ENCODE measurements at places on chromosomes 16 and 17.
A peak's percentile ranks its signal among the peaks of the same experiment; 100 is the strongest.

DNA sequence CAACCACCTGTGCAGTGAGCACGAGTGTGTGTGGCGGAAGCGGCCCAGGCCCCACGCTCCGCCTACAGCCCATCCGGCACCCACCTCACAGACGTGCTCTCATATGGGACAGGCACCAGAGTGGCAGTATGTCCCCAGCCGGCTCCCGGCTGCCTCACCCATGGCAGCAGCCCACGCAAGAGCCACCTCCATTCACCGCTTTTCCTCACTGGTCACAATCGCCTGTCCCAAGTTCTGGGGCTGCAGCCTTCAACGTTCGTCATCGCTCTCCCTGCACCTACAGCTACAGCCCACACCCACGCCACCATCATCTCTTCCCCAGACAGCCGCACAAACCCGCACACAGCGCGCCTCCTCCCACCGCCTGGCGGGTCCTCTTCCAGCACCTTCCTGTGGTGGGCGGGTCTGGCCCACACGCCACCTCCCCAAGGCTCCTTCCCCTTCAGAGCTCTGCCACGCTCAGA, 17.5 kb upstream of the TRAP1 start:
- DNase-seq = peak; percentile 13

- no peak for DNase-seq
Observed at GRCh38 chr17:39740357-39741111, 2.8 kb downstream of the GRB7 start.

GRCh38 chr17:19017401-19017800, 12.8 kb upstream of the FAM83G start:
- no peak for DNase-seq

DNA sequence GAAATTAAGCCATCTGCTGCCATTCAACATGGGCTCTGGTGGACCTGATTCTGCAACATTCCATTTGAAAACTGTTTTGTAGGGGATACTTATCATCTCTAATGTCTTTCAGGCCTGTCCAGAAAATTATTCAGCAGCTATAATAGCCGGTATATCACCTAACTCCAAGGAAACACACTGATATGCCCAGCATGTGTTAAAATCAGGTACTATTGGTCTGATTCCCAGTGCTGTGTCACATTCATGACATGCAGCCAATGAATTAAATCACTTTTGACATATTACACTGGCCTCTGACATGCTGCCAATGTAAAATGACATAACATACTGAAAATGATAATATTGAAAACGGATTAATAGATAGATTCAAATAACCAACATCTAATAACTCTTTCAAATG, 60.5 kb upstream of the IRX5 start:
- no peak for DNase-seq

- DNase-seq = peak; percentile 75
Observed at GRCh38 chr17:39200070-39200879, at the start of gene RPL19. RPL19 (plus strand) TSS chr17:39200283; CDS start chr17:39200345, 62 bp downstream.

DNA sequence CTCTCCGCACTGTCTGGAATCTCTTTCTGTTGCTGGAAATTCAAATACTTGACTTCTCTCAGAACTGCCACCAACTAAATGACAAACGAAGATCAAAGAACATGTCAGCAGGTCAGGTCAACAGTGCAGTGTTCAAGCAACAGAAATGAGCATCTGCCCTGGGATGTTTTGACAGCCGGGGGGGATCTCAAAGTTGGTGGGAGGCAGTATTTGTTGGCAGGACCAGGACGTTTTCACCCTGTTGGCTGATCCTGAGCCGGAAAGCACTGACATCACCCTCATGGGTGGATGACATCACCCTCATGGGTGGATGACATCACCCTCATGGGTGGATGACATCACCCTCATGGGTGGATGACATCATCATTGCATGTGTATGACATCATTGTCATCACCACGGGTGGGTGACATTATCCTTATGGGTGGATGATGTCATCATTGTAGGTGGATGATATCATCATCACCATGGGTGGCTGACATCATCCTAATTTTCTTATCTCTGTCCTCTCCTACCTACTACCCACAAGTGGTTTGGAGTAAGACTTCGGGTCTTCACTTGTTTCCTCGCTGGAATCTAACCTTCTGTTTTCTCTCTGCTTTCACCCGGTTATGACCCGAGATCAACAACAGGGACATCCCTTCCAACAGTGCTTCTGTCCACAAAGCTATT, 18.9 kb downstream of the DNAH17 start:
- DNase-seq = no peak

DNA sequence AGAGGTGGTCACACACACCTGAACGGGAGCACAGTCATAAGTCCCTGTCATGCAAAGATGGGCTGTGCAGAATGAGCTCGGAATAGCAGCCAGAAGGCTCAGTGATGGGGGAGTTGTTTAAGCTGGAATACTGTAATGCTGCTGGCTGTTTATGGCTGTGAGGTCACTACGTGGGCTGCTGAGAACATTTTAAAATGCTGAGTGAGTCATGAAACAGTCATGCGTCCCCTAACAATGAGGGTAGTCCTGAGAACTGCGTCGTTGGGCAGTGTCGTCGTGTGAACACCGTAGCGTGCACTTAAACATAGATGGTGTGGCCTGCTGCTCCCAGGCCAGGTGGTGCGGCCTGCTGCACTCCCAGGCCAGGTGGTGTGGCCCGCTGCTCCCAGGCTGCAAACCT, 39.7 kb downstream of the TBCD start:
- DNase-seq = peak; percentile 64

DNA sequence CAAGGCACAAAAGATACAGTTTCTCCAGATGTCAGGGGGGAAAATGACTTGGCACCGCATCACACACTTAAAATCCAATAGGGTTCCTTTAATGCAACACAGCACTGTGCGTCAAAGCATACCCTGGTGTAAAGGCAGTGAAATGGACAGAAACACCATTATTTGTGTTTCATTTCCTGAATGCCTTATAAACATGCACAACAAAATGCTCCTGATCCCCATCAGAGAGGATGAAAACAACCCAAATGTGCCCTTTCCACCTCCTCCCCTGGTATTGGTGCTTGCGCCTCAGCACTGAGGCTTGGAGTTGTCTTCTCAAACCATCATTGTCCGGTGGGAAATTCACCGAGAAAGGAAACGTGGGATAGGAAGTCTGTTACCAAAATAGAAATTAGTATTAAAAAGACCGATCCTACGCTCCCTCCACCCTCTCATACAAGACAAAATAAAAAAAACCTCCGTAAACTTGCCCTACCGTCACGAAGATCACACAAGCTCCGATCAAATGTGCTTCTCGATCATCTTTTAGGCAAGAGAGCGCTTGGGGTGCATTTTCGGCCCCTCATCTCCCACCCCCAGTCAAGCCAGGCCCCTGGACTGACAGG, 722 bp downstream of the CDC27 start:
- peak; percentile 10 for DNase-seq

DNA sequence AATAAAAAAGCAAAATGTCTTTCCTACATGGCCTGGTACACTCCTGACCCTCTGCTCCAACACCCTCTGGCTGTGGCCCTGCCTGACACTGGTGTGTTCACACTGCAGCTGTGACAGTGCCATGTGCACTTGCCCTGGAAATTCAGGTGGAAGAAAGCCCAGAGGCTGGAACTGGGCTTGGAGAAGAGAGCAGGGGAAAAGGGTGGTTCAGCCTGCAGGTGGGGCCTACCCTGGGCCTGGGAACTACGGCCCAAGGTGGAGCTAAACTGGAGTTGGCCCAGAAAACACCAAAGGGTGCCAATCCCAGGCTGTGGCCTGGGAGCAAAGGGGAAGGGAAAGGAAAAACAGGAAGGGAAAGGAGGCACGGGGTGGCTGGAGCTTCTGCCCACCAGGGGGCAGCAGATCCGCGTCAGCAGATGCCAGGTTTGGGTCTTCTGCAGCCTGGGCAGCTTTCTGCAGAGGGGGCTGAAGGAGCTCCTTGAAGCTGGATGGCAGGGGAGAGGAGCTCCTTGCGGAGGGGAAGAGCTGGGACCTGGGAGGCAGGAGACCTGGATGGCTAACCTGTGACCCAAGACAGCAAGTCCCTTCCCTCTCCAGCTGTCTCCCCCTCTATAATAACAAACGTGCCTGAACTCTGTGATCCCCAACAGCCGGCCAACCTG, 15.4 kb upstream of the CTCF start:
- peak; percentile 80 for DNase-seq

- no peak for DNase-seq
Observed at GRCh38 chr17:20171741-20172365, 162.7 kb downstream of the SPECC1 start.

DNA sequence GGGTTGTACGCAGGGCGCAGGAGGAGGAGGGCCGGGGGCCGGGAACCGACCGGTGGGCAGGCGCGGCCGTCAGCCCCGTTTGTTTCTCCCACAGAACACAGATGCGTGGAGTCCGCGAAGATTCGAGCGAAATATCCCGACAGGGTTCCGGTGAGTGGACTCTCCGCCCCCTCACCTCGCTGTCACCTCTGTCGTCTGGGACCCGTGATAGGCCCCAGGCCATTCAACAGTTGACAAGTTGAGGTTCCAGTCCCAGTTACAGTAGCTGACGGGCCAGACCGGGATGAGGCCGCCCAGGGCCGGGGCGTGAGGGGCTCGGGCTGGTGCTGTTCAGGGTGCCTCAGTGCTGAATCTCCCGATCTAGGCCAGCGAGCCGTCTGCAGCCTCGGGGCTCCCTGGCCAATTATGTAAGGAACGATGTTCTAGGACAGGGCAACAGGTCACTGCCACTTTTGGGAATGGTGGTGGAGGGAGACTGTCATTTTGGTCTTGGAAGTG, 628 bp downstream of the GABARAPL2 start:
- DNase-seq = no peak

DNA sequence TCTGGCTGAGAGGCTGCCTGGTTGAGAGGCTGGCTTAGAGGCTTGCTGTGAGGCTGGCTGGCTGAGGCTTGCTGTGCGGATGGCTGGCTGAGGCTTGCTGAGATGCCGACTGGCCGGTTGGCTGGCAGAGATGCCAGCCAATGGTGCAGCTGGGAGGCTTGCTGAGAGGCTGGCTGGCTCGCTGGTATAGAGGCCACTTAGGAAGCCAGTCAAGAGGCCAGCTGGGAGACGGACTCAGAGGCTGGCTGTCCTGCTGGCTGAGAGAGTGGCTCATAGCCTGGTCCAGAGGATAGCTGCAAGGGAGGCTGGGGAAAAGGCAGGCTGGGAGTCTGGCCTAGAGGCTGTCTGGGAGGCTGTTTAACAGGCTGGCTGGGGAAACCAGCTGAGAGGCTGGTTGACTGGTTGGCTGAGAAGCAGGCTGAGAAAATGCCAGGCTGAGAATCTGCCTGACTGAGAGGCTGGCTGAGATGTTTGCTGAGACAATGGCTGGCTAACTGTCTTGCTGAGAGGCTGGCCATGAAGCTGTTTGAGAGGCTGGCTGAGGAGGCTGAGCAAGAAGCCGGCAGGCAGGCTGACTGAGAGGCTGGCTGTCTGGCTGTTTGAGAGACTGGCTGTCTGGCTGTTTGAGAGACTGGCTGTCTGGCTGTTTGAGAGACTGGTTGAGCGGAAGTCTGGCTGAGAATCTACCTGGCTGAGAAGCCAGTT, 37.5 kb upstream of the ACSM2B start:
- DNase-seq = no peak

- no peak for DNase-seq
Observed at GRCh38 chr16:69754143-69754468, 620 bp downstream of the NOB1 start.

DNA sequence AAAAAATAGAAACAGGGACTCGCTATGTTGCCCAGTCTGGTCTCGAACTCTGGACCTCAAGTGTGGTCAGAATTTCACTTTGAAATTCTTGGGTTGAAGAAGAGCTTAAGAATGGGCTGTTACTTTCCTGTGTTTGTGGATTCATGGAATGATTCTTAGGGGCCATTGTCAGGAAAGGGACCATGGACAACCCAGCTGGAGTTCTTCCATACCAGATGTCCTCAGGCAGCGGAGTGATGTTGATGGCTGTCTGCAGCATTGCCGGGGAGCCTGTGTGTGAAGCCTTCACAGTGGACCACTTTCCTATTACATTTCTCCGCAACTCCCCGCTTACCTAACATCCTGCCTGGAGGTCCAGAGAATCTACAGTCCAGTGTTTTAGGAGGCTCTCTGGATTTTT, 145.9 kb downstream of the CLEC16A start:
- DNase-seq = no peak

- no peak for DNase-seq
Observed at GRCh38 chr16:54152362-54153239, 134.0 kb downstream of the IRX3 start.

DNA sequence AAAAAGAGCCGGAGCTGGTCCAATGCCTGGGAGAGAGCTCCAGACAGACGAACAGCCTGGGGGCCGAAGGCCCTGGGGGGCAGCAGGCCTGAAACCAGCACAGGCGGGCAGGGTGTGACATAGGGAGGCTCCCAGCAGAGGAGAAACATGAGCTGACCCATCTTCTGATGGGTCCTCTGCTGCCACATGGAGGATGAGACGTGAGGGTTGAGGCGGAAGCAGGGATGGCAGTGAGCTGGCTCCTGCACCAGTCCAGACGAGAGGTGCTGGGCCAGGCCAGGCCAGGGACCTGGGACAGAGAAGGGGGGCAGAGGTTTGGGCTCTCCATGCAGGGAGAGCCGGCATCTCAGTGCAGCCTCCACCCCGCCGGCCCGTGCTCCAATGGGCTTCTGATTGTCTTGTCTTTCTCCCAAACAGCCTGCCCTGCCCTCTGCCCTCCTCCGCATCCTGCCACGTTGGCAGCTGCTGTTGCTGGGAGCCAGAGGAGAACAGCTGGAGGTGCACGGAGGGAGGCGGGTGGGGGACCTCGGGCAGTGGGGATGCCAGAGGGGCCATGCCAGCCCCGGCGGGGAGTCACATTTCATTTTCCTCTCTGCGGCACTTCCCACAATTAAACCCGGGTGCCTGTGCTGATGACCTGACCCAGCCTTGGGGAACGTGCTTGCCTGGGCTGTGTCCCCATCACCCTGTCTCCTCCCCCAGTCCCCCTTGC, 139.1 kb upstream of the GSE1 start:
- no peak for DNase-seq

DNA sequence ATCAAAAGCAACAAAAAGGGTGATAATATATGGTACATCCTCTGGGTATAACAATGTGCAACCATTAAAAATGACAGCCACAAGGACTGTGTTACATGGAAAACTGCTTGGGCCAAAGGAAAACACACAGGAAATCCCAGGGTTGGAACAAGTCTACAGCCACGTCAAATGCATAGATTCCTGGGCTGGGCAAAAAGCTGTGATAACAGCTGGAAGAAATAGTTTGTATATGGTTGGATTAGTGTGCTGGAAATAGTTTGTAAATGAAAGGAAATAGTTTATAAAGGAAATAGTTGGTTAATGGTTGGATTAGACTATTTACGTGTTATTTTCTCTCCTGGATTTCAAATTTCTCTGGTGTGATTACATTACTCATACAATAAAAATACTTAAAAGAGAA, 2.6 kb downstream of the HSD17B2 start:
- no peak for DNase-seq

- DNase-seq = no peak
Observed at GRCh38 chr17:65759532-65759931, 198.1 kb upstream of the AXIN2 start.

- peak; percentile 87 for DNase-seq
Observed at GRCh38 chr17:79991140-79991923, 44.3 kb downstream of the TBC1D16 start.

- DNase-seq = no peak
Observed at GRCh38 chr16:81633147-81633619, 145.9 kb upstream of the PLCG2 start.

- no peak for DNase-seq
Observed at GRCh38 chr16:66043326-66043725, 323.2 kb upstream of the CDH5 start.

All from Ammon's horn (tissue), 1 donor.